ENCODE measurements at places on chromosomes 4 and X.

- no peak for DNase-seq
Measured at GRCh38 chr4:169202145-169202699, 68.5 kb downstream of the SH3RF1 start.

- DNase-seq: no peak
Measured at GRCh38 chr4:76200771-76201231, 12.8 kb downstream of the SCARB2 start.

GRCh38 chrX:132612821-132613564 lies 124.2 kb upstream of the MBNL3 start:
- DNase-seq: peak; percentile 19

DNA sequence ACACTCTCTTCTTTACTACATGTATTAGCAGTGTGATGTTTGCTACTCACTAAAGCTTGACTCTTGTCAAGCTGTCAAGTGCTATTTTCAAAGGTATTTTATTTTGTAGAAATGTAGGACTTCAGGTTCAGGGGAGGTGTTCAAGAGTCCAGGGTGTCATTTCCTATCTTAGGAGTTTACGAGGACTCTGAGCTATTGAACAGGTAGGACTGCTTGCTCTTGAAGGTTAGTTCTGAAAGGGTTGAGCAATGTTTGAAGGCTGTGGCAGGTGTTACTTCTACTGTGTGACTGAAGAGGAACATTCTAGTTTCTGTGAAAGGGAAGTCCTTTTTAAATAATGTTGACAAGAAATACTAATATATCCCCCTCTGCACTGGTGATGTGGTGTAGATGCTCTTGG lies 1151.2 kb downstream of the PDHA2 start:
- no peak for DNase-seq

DNA sequence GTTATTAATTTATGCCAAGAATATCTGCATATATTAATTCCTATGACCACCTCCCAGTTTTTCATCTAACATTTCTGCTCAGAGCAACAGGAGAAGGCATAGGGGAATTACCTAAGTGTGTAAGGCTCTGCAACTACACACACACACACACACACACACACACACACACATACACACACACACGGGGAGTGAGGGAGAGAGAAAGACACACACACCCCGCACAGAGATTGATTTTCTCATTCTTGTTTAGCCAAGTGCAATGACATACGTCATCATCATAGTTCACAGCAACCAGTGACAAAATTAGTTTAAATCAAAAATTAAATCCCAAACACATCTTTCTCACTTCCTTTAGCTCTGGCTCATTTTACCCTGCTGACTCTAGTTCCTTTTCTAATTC lies 203.1 kb downstream of the RBMX2 start:
- DNase-seq: no peak

DNA sequence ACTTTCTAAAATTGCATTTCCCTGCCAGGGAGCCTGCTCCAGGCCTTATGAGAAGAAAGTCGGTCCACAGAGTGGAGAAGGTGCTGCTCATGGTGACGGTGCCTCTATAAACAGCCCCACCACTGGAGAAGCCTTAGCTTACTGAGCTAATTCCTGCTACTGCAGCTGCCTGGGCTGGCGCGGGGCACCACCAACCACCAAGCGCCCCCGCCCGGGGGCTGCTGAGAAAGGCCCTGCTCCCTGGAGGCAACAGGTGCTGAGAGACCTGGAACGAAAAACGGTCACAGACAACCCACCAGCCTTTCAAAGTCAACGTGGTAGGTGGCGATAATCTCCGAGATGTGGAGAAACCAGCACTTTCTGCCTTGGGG lies 2.9 kb downstream of the HCFC1 start:
- DNase-seq: peak; percentile 53

- DNase-seq: no peak
Measured at GRCh38 chrX:63747331-63747730, 37.7 kb downstream of the ARHGEF9 start.
